ENCODE measurements at places on chromosomes 6 and 20.
A peak's percentile ranks its signal among the peaks of the same experiment; 100 is the strongest.

DNA sequence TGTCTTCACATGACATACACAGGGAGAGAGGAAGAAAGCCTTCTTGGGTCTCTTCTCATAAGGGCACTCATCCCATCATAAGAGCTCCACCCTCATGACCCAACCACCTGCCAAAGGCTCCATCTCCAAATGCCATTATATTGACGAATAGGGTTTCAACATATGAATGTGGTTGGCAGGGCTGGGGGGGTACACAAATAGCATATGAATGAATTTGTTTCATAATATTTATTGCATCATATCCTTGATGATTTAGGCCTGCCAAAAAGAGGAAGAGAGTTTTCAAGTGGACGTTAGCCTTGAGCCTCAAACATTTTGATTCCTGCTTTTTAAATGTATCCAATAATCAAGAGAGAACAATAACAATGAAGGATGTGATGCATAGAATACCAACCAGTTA lies 26.2 kb upstream of the OPRM1 start:
- DNase-seq: no peak

- no peak for DNase-seq
Observed at GRCh38 chr6:1263039-1263849, 48.7 kb upstream of the FOXQ1 start.

- DNase-seq: no peak
Observed at GRCh38 chr6:107069631-107070548, 41.9 kb downstream of the MTRES1 start.

DNA sequence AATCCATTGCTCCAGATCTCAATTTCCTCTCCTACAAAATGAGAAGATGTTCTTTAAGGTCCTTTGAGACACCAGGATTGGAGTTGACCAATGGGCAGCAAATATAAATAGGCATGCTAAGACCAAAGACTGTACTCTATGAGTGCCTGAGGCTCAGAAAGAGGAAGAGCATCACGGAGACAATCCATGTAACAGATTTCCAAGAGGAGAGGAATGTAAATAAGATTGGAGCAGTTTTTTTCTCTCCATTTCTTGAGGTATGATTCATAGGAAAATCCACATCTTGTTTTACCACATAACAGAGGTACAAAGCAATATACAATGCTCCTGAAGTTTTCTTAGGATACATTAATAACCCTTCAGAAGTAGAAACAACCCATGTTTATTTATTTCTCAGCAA lies 109.8 kb downstream of the UBE3D start:
- no peak for DNase-seq

- DNase-seq: no peak
Observed at GRCh38 chr20:53037621-53038020, 65.5 kb downstream of the TSHZ2 start.

DNA sequence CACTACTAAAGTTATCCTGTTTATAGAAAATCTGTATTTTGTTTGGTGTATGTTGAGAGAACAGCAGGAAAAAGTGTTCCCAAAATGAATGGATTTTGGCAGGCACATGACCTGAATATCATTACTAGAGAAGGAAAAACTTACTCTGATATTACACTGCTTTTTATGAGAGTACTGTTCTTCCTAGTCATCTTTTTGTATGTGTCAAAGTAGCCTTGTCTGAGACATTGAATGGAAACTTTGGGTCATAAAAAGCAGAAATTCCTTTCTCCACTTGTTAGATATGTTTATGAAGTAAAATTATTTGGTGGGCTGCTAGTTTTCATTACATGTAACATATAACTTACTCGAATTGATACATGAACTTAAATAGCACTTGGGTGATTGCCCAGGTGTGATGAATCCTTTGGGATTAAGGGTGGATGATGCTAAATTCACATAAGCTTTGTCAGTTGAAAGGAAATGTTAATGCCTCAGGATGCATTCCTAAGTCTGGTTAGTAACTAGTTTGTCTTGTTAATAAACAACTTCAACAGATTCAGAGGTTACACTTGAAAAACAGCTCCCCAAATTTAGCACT lies 206.7 kb downstream of the CENPW start:
- peak; percentile 2 for DNase-seq

GRCh38 chr6:21741221-21742109 lies 147.9 kb downstream of the SOX4 start:
- no peak for DNase-seq

GRCh38 chr6:167130008-167130677 lies 7.2 kb downstream of the CCR6 start:
- no peak for DNase-seq

DNA sequence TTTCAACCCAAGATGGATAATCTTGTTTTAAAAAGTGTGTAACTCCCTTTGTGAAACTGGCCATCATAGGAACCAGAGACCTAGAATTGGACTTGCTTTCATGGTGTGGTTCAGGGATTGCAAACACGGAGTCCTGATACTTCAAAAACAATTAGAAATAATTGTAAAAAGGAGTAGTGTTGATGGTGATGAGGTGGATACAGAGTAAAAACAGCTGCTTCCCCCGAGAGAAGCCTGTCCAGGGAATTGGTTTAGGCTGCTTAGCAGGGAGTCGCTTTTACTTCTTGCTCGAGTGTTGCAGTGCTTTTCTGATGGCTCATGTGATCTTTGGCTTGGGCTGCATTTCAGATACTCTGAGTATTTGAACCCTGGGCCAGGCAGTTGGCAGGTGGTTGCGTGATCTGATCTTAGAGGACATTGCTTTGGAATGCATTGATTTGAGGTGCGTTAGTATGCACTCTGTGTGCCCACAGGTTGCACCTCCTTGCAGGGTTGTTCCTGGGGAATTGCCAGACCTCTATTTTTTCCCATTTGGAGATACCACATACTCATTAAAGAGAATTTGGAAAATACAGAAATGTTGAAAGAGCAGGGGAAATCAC lies 19.5 kb downstream of the KIF3B start:
- no peak for DNase-seq

- DNase-seq: no peak
Observed at GRCh38 chr6:3400162-3400561, 56.7 kb downstream of the SLC22A23 start.

- DNase-seq: no peak
Observed at GRCh38 chr6:131897050-131897435, 54.1 kb downstream of the CCN2 start.

- no peak for DNase-seq
Observed at GRCh38 chr6:3382326-3383279, 74.2 kb downstream of the SLC22A23 start.

DNA sequence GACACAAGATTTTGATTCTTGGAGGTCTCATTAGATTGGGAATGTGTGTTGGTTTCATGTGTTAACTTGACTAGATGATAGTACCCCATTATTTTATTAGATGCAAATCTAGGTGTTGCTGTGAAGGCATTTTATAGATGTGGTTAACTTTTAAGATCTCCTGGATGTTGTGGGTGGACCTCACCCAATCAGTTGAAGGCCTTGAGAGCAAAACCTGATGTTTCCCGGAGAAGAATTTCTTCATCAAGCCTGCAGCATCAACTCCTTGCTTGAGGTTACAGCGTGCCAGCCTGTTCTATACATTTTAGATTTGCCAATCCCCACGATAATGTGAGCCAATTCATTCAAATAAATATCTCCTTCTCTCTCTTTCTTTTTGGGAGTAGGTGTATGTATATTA lies 66.8 kb upstream of the EXOC2 start:
- no peak for DNase-seq

- DNase-seq: no peak
Observed at GRCh38 chr6:64733433-64733832, 973.6 kb downstream of the EYS start.

DNA sequence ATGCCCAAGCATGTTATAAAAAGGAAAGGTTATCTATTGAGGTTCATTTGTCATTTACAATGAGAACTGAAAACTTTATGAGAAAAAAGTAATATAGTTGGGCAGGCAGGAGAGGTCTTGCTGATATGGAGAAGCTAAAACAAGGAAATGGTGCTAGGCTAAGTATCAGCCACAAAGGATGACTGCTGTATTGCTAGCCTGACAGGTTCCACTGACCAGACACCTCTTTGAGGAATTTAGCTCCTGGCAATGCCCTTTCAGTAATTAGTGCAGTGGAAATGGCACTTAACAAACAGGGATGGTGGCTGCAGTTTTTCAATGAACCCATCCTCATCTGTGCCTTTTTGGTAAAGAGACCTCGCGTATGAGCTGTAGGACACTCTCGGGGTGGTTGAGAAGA lies 284.4 kb downstream of the ZFAND3 start:
- DNase-seq: no peak

GRCh38 chr20:22861990-22862389 lies 173.1 kb upstream of the SSTR4 start:
- DNase-seq: peak; percentile 62

- DNase-seq: no peak
Observed at GRCh38 chr6:34836008-34836407, 44.1 kb downstream of the BLTP3A start.

DNA sequence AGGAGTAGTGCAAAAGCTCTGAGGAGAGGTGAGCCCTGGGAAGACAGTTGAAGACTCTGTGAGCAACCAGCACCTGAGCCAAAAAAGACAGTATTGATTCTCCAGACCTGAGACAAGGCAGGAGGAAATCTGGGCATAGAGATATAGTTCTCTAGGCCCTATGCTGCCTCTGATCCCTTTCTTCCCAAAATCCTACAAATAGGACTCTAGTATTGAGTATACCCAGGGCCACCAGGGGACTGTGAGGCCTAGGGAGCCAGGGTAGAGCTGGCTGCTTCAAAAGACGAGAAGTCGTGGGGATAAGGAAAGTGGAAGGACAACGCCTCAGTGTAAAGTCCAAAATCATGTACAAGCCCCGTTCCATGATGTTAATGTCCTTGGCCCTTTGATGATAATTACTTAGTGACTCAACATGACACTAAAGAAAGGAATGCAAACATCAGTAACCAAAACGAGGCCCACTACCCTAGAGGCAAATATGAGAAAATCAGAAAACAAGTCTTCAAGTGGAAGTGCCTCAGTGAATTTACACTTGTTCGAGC lies 197.3 kb upstream of the PROKR2 start:
- DNase-seq: peak; percentile 79

- DNase-seq: no peak
Observed at GRCh38 chr20:14830466-14830865, 493.1 kb upstream of the FLRT3 start.

GRCh38 chr6:109315341-109316110 lies 66.7 kb downstream of the CD164 start:
- DNase-seq: no peak

- peak; percentile 34 for DNase-seq
Observed at GRCh38 chr20:17210983-17211382, 15.9 kb upstream of the PCSK2 start.

- DNase-seq: no peak
Observed at GRCh38 chr20:52305858-52306257, 114.3 kb upstream of the ZFP64 start.

DNA sequence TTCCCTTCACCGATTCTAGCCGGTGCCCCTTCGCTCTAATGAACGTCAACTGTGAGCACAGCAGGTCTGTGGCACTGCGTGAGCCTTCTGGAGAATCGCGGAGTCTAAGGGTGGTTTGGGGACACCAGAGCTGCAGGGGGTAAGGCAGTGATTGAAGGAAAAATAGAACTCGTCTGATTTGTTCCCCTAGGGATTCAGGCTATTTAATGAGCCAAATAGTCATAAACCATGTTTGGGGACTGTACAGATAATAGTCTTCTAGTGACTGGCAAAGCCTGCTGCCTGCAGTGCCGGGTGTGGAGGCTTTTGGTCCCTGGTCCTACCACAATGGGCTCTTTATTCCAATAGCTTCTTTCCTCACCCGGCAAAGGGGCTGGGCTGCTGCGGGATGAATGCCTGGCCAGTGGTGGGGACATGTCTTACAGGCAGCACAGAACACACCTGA lies 11.1 kb upstream of the NTSR1 start:
- DNase-seq: no peak

DNA sequence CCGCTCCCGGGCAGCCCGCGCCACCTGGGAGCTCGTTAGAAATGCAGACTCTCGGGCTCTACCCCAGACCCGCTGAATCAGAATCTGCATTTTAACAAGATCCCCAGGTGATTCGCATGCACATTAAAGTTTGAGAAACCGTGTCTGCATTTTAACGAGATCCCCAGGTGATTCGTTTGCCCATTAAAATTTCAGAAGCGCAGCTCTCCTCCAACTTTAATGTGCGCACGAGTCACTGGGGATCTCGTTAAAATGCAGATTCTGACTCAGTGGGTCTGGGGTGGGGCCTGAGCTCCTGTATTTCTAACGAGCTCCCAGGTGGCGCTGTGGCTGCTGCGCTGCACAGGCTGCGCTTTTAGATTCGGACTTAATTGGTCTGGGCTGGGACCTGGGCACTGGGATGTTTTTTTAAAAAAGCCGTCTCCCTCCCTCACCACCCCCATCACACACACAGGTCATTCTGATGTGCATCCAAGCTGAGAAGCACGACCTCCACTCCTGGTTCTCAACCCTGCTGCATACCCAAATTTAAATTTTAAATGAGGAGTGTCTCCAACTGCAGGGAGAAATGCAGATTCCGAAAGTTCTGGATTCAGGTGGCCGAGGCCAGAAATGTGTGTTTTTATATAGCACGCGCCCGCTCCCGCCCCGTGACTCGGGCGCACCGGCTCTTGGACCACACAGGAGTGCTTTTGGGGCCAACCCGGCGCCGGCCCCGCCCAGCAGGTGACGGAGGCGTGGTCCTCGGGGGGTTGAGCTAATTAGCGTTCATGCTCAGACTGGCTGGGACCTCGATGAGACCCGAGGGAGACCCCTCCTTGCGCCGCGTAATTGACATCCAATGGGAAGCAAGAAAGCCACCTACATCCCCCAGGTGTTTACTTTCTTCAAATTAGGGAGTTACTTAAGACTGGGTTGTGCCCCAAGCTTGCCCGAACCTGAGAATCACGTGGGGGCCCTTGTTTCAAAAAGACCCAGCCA lies 85.8 kb downstream of the ZFP64 start:
- DNase-seq: peak; percentile 79

- no peak for DNase-seq
Observed at GRCh38 chr6:26301638-26302037, 63.4 kb upstream of the BTN3A2 start.

DNA sequence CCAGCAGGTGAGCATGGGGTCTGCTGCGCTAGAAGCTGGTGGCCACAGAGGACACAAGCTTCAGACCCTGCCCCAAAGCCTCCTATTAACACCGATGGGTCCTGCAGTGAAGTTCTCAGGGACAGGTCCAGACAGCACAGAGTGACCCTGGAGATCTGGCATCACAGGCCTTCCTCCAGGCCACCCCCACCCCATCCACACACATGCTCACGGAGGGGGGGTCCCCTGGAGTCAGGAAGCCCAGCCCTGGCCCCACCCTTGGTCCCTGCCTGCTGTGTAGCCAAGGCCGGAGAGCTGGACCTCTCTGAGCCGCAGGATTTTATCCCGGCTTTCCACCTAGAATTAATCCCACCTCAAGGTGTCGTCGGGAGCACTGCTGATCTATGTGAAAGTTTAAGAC lies 167.3 kb downstream of the TAF4 start:
- no peak for DNase-seq

DNA sequence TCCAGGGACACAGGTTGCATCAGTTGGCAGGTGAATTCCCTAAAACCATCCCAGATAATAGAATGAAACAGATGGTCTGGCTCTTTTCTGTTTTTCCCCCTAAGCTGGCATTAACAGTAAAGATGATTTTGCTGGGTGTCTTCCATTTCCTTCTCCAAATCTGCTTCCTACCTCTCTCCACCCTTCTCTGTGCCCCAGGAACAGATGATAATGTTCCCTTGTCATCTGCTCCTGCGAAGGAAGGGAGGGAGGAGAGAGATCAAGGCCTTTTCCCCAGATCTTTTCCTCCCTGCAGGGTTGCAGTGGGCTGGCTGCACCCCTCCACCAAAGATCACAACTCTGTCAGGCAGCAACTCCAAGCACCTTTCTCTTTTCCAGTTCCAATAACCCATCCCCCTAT lies 156.5 kb upstream of the PRDM1 start:
- DNase-seq: no peak

All from RWPE1 (cell line).